ENCODE measurements at places on chromosomes 7 and 10.

- no peak for DNase-seq
These were observed 46.4 kb downstream of the CPED1 start for GRCh38 chr7:121034929-121035328.

- no peak for DNase-seq
These were observed 42.4 kb downstream of the STARD3NL start for GRCh38 chr7:38220452-38220851.

DNA sequence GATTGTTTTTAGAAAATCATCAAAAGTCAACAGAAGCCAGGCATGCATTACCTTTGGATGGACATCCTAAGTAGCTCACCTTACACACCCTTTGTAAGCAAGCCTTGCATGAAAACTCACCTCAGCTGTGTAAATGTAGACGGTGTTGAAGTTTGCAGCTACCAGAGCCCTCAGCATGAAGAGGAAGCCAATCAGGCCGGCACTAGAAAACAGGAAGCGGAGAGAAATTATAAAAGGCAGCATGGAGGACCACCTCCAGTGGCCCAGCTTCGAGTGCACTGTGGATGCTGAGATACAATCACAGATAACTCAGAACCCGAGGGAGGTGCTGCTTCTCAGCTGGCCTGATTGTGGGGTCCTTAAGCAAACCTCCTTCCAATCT, 75.3 kb downstream of the SVOPL start:
- DNase-seq: no peak

GRCh38 chr10:6083523-6084475, 5.0 kb upstream of the RBM17 start:
- peak; percentile 38 for DNase-seq

DNA sequence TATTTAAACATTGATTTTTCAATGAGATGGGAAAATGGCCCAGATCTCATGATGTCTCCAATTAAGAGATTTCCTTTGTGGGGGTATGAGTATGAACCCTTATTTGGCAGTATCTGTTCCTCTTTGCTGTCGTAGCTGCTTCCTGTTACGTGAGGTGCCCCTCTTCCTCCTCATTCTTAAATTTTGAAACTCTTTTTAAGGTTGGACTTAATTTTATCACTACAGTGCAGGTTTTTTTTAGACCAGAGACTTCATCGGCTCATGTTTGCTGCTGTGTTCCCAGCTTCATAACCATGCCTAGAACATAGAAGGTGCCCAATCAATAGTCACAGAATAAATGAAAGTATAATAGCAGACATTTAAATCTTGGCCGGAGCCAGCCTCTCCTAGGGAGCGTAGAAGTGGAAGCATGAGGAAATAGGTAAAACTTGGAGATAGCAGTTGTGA, 2.4 kb downstream of the MIOS start:
- no peak for DNase-seq

DNA sequence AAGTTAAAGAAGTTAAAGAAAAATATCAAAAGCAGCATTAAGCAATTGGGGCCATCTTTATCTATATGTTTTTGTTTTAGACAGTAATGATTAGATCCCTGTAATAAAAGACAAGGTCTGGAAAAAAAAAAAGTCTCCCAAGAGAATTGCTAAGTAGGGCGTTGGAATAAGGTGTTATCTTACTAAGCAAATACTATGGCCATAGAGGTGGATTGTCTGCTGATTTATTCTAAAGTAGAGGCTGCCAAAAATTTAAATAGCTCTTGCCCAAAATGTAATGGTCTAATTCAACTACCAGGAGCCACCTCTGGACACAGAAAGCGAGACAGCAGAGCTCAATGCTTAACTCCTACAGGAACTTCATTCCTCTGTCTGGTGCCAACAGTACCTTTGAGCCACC, 71.6 kb downstream of the HERPUD2 start:
- no peak for DNase-seq

DNA sequence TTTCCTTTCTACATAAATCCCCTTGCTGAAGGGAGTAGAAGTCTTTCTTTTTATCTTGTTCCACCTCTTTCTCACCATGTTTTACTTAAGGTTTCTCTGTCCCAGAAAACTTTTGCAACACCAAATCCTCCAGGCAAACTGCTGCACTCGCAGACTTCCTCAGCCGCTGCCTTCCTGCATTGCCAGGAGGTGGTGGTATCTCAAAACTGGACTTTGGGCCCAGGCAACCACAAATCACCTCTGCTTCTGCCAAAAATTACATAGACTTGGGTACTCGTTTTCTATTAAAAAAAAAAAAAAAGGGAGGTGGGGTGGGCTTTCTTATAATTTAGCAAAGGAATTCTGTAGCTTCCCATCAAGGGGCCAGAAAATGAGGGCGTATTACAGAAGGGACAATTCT, 14.7 kb downstream of the INA start:
- no peak for DNase-seq

- no peak for DNase-seq
These were observed 9.5 kb downstream of the PNLIPRP3 start for GRCh38 chr10:116437076-116437692.

DNA sequence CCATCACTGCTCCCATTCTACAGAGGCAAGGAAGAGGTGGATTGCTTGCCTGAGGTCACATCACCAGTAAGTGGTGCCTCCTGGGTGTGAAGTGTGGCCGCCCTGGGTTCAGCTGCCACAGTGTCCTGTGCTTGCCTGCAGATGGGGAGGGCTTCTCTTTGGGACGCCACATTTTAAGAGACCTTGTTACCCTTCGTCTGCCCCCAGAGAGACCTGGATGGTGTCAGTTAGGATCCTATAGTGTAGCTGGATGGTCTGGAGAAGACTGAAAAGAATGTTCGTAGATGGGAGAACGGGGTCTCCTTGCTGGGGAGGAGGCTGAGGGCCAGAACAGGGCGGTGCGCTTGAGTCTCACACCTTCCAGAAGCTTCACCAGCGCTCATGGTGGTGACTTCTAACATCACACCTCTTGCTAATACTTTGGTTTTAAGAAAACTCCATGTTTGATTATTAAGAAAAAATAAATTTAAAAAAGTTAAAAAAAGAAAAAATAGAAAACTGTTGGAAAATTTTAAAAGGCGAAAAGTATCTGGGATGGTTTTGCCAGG, 2.3 kb downstream of the DOCK1 start:
- DNase-seq: no peak

- no peak for DNase-seq
These were observed 243.2 kb downstream of the SNX10 start for GRCh38 chr7:26534649-26535482.

GRCh38 chr10:62492012-62492869, 118.1 kb downstream of the ZNF365 start:
- peak; percentile 28 for DNase-seq

DNA sequence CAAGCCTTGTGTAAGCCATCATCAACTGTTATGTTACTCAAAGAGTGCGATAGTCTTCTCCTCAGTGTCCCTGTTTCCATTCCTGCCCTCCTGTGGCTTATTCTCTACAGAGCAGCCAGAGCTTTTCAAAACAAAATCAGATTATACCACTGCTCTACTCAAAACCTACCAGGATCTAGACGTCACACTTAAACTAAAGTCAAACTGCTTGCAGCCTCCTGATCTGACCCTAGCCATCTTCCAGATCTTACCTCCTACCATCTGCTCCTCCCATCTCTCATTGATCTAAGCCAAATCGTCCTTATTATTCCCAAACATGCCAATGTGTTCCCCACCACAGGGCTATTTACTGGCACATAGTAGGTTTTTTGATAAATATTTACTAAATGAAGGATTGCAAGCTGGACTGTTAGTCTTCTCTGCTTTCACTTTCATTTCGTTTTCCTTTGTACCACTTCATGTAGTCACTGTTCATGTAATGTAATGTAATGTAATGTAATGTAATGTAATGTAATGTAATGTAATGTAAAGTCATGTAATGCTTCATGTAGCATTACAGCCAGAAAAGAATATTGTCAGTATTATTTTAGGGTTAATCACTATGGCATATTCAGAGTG, 116.1 kb downstream of the GPR37 start:
- DNase-seq: no peak

DNA sequence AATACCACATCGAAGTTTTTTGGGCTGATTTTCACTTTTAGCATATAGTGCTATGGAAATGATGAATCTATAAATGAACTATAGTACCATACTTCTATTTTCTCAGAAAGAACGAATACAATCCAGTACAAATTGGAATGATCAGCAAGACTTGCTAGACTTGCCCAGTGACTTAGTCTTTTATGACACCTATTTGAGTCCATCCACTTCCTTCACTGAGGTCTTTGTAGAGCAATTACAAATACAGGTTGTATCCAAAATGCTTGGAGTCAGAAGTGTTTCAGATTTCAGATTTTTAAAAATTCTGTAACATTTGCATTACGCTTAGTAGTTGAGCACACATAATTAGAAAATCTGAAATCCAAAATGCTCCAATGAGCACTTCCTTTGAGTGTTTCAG, 104.3 kb downstream of the NRBF2 start:
- no peak for DNase-seq

DNA sequence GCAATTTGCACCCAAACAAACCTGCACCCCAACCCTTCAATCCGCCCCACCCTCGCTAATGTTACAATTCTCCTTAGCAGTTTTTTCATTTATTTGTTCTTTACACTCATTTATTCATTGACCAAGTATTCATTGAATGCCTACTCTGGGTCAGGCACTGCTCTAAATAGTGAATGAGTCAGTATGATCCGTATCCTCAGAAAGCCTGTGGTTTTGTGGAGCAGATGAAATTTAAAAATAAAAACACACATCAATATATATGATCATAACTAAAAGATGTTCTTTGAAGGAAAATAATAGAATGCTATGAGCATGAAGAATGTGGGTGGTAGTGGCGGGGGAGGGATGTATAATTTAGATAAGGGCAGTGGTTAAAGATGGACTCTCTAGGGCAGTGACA, 13.3 kb downstream of the IFIT5 start:
- DNase-seq: peak; percentile 86

GRCh38 chr7:130951303-130951975, 217.4 kb upstream of the KLF14 start:
- DNase-seq: no peak

DNA sequence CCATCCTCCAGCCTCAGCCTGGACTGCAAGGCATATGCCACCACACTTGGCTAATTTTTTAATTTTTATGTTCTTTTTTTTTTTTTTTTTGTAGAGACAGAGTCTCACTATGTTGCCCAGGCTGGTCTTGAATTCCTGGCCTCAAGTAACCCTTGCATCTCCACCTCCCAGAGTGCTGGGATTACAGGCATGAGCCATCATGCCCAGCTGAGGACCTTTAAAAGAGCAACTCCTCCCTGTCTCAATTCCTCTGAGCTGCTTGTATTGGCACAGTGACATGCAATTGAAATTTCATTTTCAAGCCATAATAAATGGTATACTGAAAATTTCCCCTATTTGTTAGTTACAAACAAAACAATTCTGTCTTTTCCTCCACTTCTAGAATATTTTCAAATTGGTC, 19.5 kb downstream of the DNAJB9 start:
- DNase-seq: no peak

- no peak for DNase-seq
These were observed 270.1 kb downstream of the TCERG1L start for GRCh38 chr10:131041441-131041840.

DNA sequence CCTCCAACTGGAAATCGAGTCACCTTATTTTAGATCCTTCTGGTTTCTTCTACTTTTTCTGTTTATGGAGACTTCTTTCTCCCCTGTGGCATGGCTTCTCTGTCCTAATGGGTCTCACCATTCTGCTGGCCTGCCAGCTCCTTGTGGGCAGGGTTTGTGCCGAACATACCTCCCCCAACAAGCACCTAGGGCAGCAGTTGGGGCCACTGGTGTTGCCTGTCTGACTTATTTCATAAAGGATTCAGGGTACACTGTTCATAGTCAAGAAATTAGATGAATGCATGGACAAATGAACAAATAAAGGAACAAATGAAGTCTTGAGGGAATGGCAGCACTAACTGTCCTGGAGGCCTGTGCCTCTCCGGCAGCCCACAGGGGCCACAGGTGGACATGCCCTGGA, 55.6 kb upstream of the DOCK1 start:
- no peak for DNase-seq

- no peak for DNase-seq
These were observed 86.4 kb downstream of the AUTS2 start for GRCh38 chr7:69684369-69685292.

DNA sequence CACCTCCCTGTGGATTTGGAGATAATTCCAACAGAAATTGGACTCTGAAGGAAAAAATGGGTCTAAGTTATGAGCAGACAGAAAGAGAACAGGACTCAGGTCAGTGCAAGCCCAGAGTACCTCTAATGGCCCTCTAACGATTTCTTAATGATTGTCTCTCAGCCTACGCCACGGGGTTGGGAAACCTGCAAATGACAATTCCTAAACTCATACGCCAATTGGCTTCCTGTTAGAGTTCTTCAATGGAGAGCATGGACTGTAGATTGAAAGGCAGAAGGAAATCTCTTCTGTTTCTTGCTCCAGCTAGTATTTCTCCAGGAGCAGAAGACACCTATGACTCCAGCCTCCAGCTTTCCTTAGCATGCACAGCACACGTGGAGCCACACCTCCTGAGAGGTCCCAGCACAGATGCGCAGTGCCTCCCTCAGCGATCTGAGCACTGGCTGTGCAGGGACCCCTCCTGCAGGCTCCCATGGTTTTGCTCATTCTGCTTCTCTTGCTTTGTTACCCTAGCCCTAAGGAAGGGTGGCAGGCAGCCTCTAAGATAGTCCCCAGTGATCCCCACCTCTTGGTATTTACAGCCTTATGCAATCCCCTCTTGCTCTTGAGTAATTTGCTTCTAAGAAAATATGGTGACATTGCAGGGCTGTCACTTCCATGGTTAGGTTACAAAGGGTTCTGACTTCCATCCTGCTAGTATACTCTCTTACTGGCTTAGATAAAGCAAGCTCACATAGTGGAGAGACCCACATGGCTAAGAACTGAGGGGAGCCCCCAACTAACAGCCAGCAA, 30.1 kb downstream of the DENND11 start:
- DNase-seq: no peak

GRCh38 chr10:16919121-16919982, 102.1 kb upstream of the RSU1 start:
- no peak for DNase-seq

DNA sequence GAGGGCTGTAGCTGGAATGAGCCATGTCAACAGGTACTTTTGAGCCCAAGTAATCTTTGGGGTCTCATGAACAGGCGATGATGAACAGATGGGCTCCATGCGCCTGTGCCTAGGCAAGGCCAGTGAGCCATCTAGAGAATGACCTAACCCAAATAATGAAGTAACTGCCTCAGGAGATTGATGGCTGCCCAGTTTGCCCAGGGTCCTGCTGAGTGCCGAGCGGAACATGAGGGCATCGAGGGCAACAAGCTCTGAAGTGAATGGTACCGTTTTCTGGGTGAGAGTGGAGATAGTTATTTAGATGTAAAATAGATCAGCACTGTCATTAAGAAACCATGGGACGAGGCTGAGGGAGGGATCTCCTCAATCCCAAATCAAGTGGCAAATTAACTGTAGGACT, 77.9 kb downstream of the EZH2 start:
- no peak for DNase-seq

- no peak for DNase-seq
These were observed 46.2 kb downstream of the ZNF277 start for GRCh38 chr7:112252691-112253090.

- DNase-seq: peak; percentile 84
These were observed 108.8 kb downstream of the EGFR start for GRCh38 chr7:55127622-55128081.

- peak; percentile 37 for DNase-seq
These were observed 306.3 kb downstream of the C7orf25 start for GRCh38 chr7:42605406-42606192.

GRCh38 chr10:42963312-42963711, 113.6 kb upstream of the RET start:
- no peak for DNase-seq

All from fibroblast of skin of right quadriceps (primary cell).